ENCODE measurements at places on chromosomes 2 and 18.

DNA sequence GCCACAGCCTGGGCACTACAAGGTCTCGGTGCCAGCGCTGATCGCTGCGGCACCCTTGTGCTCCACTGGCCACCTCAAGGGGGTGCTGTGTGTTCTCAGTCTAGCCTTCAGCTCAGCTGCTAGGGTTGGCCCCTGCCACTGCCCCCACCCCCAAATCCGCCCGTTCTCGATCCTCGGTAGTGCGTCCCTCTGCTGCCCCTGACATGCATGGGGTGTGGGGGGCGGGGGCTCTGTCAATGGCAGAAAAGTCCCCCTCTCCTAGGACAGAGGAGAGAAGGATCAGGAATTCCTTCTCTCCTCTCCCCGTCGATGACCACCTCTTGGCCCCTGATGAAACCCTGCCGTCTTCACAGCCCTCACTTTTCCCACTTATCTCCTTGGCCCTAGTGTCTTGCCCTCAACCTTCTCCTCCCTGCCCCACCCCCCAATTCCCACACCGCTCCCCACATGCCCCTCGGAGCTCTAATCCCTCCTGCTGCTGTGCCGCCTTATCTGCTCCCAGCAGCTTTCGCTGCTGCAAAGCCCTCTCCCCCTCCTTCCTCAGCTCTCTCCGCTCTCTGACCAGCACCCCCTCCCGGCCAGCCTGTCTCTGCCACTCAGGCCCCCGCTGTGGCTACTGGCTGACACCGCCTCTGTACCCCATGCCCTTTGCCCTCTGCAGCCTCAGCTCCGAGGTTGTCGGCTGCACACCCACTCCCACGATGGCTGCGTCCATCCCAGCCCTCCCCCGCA lies 4.3 kb upstream of the ASIC4 start:
- DNase-seq, result no peak

DNA sequence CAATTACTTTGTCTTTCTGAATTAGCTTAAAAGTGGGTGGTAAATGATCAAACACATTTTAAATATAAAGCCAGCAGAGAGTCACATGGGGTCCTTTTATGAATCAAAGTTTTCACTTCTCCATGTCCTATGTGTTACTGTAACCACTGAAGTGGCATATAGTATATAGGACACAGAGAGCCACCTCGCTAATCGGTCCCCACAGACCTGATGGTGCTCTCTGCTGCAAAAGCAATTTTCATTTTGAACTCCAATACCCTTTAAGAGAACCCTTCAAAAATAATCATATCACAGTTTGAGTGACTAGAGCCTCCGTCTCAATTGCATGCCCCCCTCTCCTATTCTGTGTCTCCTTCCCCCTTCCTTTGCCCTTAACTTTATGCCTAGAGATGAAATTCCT lies 272.8 kb downstream of the ERBB4 start:
- no peak for DNase-seq

DNA sequence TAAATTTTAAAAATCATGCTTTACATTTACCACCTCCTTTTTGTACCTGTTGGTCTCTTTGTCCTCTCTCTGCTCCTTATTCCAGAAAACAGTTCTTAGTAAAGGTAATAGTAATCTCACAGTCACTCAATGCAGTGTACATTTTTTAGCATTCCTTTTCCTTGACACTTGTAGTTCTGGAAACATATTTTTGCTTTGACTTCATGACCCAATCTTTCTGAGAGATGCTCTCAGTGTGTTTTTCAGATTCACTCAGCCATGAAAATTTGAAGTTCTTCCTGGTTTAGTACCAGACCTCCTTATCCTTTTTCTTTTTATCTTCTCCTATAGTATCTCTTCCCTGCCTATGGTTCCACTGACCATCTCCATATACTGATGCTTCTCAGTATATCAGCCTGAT lies 747.5 kb upstream of the ZEB2 start:
- no peak for DNase-seq

DNA sequence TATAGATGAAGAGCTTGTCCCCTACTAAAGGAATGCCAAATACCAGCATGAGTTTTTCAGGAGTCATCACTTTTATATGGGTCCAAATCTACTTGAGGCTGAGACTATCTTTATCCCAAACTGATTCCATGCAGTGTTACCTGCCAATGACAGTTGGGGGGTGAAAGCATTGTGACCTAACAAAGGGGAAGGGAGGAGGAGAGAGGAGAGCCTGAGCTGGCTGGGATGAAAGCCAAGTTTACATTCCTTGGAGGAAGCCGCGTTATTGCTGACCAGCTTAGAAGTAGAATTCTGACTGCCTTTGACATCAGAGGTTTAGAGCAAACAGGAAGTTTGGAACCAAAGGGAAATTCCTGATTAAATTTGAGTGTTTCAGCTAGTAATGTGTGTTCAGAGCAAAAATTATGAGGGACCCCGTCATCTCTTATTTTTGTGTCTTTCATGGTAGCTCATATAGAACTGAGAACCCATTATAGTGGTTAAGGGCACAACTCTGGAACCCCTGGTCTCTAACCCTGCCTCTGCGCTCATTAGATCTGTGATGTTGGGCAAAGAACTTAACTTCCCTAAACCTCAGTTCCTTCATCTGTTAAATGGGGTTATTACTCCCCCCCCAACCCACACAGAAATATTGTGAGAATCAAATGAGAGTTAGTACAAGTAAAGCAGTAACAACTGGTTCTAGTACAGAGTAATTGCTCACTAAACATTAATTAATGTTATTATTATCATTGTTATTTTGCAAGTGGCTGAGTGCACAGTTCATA lies 199.3 kb upstream of the EPAS1 start:
- no peak for DNase-seq

DNA sequence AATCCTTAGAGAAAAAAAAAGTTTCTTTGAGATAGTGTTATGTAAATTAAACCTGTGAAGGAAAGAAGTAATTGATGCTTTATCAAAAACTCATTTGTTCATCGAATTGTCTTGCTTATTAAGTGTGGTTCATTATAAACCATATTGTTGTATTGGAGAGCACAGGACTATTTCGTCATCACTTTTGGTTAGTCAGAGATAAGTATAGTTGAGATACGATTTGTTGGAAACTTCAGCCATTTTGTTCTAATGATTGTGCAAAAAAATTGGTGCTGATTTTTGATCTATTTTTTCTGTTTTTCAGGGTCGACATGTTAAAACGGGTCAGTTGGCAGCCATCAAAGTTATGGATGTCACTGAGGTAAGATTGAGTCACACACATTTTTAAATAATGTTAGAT lies 92.9 kb downstream of the MAP4K4 start:
- no peak for DNase-seq

- DNase-seq, result no peak
Observed at GRCh38 chr2:25309402-25309801, 32.3 kb downstream of the DNMT3A start.

GRCh38 chr2:231932985-231933915 lies 7.1 kb upstream of the NPPC start:
- DNase-seq, result no peak

DNA sequence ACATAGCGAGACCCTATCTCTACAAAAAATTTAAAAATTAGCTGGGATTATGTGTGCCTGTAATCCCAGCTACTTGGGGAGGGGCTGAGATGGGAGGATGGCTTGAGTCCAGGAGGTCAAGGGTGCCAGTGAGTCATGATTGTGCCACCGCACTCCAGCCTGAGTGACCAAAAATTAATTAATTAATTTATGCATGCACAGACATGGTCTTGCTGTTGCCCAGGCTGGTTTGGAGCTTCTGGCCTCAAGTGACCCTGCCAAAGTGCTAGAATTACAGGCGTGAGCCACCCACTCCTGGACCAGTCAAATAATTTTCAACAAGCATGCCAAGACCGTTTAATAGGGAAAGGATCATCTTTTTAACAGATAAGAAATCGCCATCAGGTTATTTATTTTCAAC lies 57.7 kb upstream of the TFCP2L1 start:
- DNase-seq, result no peak

GRCh38 chr2:146323564-146323963 lies 1521.3 kb upstream of the ACVR2A start:
- no peak for DNase-seq

GRCh38 chr2:236607471-236608187 lies 38.0 kb downstream of the ACKR3 start:
- no peak for DNase-seq

Measured in NCI-H187 treated with DMSO at 0.1 percent for 48 hours (cell line).